Cerebellum (tissue), 4 donors: ENCODE measurements at places on chromosomes 4 and X. TPM values are rescaled to one million over a fixed set of nuclear protein-coding genes. Genes with fewer than 3 reads are reported as not detected.

VEGFC gene
- 3.0 TPM for total RNA-seq

UGT2A1 gene
- total RNA-seq, result not detected

MTNR1A gene
- total RNA-seq, result 1.8 TPM

RAP2C gene
- 13.3 TPM for total RNA-seq

SPACA5 gene
- total RNA-seq, result not detected

CLOCK gene
- total RNA-seq, result 34.9 TPM

DNA sequence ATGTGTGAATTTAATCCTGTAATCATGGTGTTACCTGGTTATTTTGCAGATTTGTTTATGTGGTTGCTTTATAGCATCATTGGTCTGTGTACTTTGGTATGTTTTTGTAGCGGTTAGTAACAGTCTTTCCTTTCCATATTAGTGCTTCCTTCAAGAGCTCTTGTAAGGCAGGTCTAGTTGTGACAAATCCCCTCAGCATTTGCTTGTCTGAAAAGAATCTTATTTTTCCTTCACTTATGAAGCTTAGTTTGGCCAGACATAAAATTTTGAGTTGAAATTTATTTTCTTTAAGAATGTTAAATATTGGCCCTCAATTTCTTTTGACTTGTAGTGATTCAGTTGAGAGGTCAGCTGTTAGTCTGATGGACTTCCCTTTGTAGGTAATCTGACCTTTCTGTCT lies 1096.1 kb upstream of the SLIT2 start:
- DNase-seq, result no peak

DNA sequence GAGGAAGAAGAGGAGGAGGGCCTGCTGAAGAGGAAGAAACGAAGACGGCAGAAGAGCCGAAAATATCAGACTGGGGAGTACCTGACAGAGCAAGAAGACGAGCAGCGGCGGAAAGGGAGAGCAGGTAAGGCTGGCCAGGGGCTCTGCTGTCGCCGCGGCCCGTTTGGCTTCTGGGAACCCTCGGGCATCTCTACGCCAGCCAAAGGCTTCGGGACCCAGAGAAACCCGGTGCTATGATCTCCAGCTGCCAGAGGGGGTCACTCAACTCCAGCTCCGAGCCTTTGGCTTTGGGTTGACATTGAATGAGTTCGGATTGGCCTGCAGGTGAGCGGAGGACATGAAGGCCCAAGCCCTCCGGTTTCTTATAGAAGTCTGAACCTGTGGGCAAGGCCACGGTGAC lies 42.8 kb downstream of the BCORL1 start:
- no peak for DNase-seq

- DNase-seq, result no peak
Observed at GRCh38 chr4:18722748-18723191, 701.2 kb upstream of the LCORL start.

GRCh38 chr4:181138116-181138515 lies 1105.1 kb upstream of the TENM3 start:
- no peak for DNase-seq

- no peak for DNase-seq
Observed at GRCh38 chrX:143435916-143436315, 81.4 kb downstream of the SPANXN3 start.

DNA sequence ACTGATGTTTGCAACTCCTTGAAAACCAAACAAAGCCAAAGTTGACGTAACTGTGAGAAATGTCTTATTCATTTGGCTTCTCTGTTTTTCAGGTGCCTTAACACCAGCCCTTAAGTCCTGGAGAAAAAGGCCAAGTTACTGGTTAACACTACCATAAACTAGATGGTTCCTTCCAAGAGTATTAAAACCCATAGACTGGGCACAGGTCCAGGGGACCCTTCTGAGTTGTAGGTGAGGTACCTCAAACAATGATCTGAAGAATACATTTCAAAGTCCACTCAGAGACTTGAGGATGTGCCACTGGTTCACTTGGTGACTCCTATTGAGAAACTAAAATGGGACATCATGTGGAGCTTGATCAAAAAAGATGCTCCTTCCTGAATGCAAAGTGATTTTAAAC lies 87.0 kb downstream of the NKX6-1 start:
- DNase-seq, result no peak
